ENCODE measurements at places on chromosomes 4 and X. TPM values are rescaled to one million over a fixed set of nuclear protein-coding genes. Genes with fewer than 3 reads are reported as not detected.

MAGEC1 gene
- not detected for total RNA-seq

IQSEC2 gene
- 0.64 TPM for total RNA-seq

ARHGEF38 gene
- total RNA-seq = not detected

GYPB gene
- not detected for total RNA-seq

PDCL2 gene
- not detected for total RNA-seq

FOXO4 gene
- total RNA-seq = 9.8 TPM

LRIT3 gene
- total RNA-seq = 0.09 TPM

PHKA2 gene
- total RNA-seq = 23.3 TPM

NUDT6 gene
- 10.0 TPM for total RNA-seq

TEC gene
- total RNA-seq = 2.7 TPM

RXFP1 gene
- not detected for total RNA-seq

AFP gene
- total RNA-seq = not detected

CABS1 gene
- total RNA-seq = not detected

GPRASP2 gene
- total RNA-seq = 0.16 TPM

FRG1 gene
- 92.6 TPM for total RNA-seq

RIPPLY1 gene
- total RNA-seq = not detected

ADH4 gene
- not detected for total RNA-seq

HSFX2 gene
- not detected for total RNA-seq

AFF2 gene
- 0.70 TPM for total RNA-seq

PNMA6F gene
- total RNA-seq = not detected

NDST3 gene
- not detected for total RNA-seq

TMEM144 gene
- not detected for total RNA-seq

FAM156B gene
- 20.4 TPM for total RNA-seq

FOXR2 gene
- not detected for total RNA-seq

TMEM156 gene
- total RNA-seq = 25.9 TPM

PWWP3B gene
- total RNA-seq = not detected

PCSK1N gene
- total RNA-seq = 0.33 TPM

PORCN gene
- total RNA-seq = 12.9 TPM

NAT8L gene
- 7.3 TPM for total RNA-seq

SHROOM3 gene
- total RNA-seq = 0.02 TPM

RTL5 gene
- 0.21 TPM for total RNA-seq

MAGEB10 gene
- total RNA-seq = not detected

ZNF141 gene
- 27.0 TPM for total RNA-seq

CT55 gene
- not detected for total RNA-seq

SPANXA1 gene
- not detected for total RNA-seq

PAGE4 gene
- not detected for total RNA-seq

SERPINA7 gene
- not detected for total RNA-seq

SPACA5 gene
- total RNA-seq = not detected

POF1B gene
- total RNA-seq = 0.07 TPM

Data from activated CD4-positive, alpha-beta T cell treated with anti-CD3 and anti-CD28 coated beads, Interleukin-2, amount 10 ng/mL, durations not matched to agents 24 days and 14 days (primary cell).